Occipital lobe (tissue), 3 donors: ENCODE measurements at places on chromosomes 11 and 22. TPM values are rescaled to one million over a fixed set of nuclear protein-coding genes. Genes with fewer than 3 reads are reported as not detected.

VPS26B gene
- total RNA-seq, result 61.9 TPM

KIF18A gene
- total RNA-seq, result 4.5 TPM

MMP12 gene
- total RNA-seq, result not detected

TTC36 gene
- total RNA-seq, result 2.7 TPM

ART1 gene
- total RNA-seq, result 0.16 TPM

ZDHHC13 gene
- total RNA-seq, result 49.8 TPM

DKK3 gene
- 185 TPM for total RNA-seq

PTGDR2 gene
- 1.6 TPM for total RNA-seq

MS4A4E gene
- not detected for total RNA-seq

PDE2A gene
- total RNA-seq, result 78.3 TPM

ENDOD1 gene
- total RNA-seq, result 22.9 TPM

TAGLN gene
- 12.9 TPM for total RNA-seq

FRMD8 gene
- 9.2 TPM for total RNA-seq

OVOL1 gene
- total RNA-seq, result not detected

B3GAT1 gene
- 34.6 TPM for total RNA-seq

NOX4 gene
- total RNA-seq, result 8.4 TPM

ACR gene
- total RNA-seq, result not detected

OR51E1 gene
- total RNA-seq, result 0.16 TPM

ASCL2 gene
- 1.4 TPM for total RNA-seq

SLC43A3 gene
- 8.7 TPM for total RNA-seq

CRYBB3 gene
- total RNA-seq, result not detected

OR5B21 gene
- total RNA-seq, result not detected
